H54 (cell line): ENCODE measurements at places on chromosomes 1 and 21.

GRCh38 chr1:204476563-204476962, 18.0 kb downstream of the PIK3C2B start:
- DNase-seq: no peak

DNA sequence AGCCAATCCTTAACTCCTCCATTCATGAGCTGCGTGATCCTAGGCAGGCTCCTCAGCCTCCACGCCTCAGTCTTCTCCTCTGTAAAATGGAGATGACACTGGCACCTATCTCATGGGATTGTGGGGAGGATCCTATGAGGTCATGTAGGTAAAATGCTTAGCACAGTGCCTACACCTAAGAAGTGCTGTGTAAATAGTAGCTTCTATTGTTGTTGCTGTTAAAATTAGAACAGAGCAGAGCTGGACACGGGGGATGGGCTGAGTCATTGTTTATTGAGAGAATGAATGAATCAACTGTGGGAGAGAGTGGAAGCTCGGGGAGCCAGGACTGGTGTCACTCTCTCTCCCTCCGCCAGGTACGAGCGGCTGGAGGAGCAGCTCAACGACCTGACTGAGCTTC, 43.0 kb downstream of the TMCC2 start:
- DNase-seq: no peak

- DNase-seq: peak; percentile 50
These were observed 74.3 kb upstream of the COG2 start for GRCh38 chr1:230568008-230568407.

- DNase-seq: no peak
These were observed 6.6 kb upstream of the TRAF3IP3 start for GRCh38 chr1:209749205-209749604.

DNA sequence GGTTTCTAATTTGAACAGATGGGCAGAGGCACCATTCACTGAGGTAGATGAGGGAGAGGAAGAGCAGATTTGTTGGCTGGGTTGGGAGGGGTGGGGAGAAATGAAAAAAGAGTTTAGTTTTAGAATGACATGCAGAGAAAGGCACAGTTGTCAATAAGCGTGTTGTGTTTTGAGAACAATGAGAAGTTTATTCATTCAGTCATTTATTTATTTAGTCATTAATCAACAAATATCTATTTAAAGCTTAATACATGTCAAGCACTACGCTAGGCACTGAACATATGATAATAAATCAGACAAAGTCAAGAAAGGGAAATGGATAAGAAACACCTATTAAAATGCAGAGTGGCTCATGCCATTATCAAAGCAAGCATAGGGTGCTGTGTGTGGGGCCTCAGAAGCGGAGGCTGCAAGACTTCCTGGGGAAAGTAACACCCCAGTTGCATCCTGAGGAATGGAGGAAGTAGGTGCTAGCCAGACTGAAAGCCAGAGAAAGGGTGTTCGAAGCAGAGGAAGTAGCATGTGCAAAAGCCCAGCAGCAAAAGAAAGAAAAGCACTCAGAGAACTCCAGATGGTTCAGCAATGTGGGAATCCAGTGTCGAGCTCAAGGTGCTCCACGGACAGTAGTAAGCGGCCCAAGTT, 114.1 kb downstream of the RNF220 start:
- DNase-seq: no peak

- no peak for DNase-seq
These were observed 182.9 kb upstream of the DPYD start for GRCh38 chr1:98103617-98104285.

GRCh38 chr1:181001091-181001780, 21.4 kb downstream of the STX6 start:
- DNase-seq: no peak
